ENCODE measurements at places on chromosomes 1 and 21. TPM values are rescaled to one million over a fixed set of nuclear protein-coding genes. Genes with fewer than 3 reads are reported as not detected.

DNA sequence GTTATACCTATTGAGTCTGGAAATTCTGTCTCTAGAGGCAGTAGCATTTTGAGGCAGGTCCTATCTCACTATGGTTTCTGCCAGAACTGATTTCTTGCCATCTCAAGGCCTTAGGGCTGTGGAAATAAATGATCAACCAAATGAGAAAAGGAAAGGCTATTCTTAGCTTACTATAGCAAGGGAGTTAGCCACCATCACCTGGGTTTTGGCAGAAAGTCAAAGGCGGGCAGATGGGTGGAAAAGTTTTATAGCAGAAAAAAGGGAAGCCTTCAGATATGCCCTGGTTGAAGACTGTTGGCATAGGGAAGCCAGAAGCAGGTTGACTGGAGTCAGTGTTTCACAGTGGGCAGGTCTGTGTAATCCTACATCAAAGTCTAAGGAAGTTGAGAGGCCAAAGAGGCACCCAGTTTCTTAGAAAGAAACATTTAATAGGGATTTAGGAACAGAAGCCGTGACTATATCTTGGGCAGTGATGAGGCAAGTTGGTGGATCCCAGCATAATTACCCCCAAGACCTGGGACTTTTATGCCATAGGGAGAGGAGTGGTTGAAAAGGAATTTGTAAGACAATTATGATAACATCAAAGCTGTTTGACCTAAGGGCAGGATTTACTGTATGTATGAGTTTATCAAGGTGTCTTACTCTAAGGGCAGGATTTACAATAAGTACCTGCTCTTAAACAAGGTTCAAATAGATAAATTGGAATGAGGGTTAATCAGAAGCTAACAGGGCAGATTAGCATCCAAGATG lies 29.7 kb downstream of the CTH start:
- no peak overlapping the region for H3K27ac ChIP-seq
- H3K36me3 ChIP-seq = no peaks in the 10 kb centered on the region
- H3K4me1 ChIP-seq = no peaks in the 10 kb centered on the region

GRCh38 chr1:10671622-10672342 lies 124.7 kb downstream of the CASZ1 start:
- no peaks in the 10 kb centered on the region for H3K36me3 ChIP-seq
- H3K27me3 ChIP-seq = no peaks in the 10 kb centered on the region
- no peak overlapping the region for H3K4me3 ChIP-seq
- H3K27ac ChIP-seq = peak overlapping the region; percentile 66
- DNase-seq = no peak

RCAN1 gene
- 15.5 TPM for total RNA-seq

- H3K36me3 ChIP-seq = no peaks in the 10 kb centered on the region
- no peaks in the 10 kb centered on the region for H3K27me3 ChIP-seq
- H3K4me1 ChIP-seq = no peaks in the 10 kb centered on the region
Measured at GRCh38 chr1:197675583-197676208, 99.6 kb downstream of the DENND1B start.

RPE65 gene
- total RNA-seq = not detected

- no peak for DNase-seq
- peak overlapping the region; percentile 70 for H3K27ac ChIP-seq
- H3K36me3 ChIP-seq = no peaks in the 10 kb centered on the region
- H3K27me3 ChIP-seq = no peaks in the 10 kb centered on the region
- H3K4me3 ChIP-seq = no peak overlapping the region
Measured at GRCh38 chr1:51612447-51612961, 4.4 kb upstream of the OSBPL9 start.

GRCh38 chr1:20992322-20993056 lies 184.2 kb downstream of the EIF4G3 start:
- no peaks in the 10 kb centered on the region for H3K36me3 ChIP-seq
- DNase-seq = no peak
- no peak overlapping the region for H3K4me3 ChIP-seq
- H3K27ac ChIP-seq = no peak overlapping the region
- no peaks in the 10 kb centered on the region for H3K4me1 ChIP-seq

GRCh38 chr1:194288238-194288637 lies 1101.8 kb upstream of the B3GALT2 start:
- H3K4me3 ChIP-seq = no peak overlapping the region
- H3K36me3 ChIP-seq = no peaks in the 10 kb centered on the region
- no peak overlapping the region for H3K27ac ChIP-seq
- H3K27me3 ChIP-seq = no peaks in the 10 kb centered on the region
- DNase-seq = no peak

TNNI3K gene
- total RNA-seq = 0.26 TPM

- DNase-seq = no peak
- H3K4me1 ChIP-seq = no peaks in the 10 kb centered on the region
- H3K27me3 ChIP-seq = no peaks in the 10 kb centered on the region
- no peak overlapping the region for H3K27ac ChIP-seq
- no peak overlapping the region for H3K4me3 ChIP-seq
Measured at GRCh38 chr1:103942029-103942428, 192.3 kb downstream of the AMY1C start.

DNA sequence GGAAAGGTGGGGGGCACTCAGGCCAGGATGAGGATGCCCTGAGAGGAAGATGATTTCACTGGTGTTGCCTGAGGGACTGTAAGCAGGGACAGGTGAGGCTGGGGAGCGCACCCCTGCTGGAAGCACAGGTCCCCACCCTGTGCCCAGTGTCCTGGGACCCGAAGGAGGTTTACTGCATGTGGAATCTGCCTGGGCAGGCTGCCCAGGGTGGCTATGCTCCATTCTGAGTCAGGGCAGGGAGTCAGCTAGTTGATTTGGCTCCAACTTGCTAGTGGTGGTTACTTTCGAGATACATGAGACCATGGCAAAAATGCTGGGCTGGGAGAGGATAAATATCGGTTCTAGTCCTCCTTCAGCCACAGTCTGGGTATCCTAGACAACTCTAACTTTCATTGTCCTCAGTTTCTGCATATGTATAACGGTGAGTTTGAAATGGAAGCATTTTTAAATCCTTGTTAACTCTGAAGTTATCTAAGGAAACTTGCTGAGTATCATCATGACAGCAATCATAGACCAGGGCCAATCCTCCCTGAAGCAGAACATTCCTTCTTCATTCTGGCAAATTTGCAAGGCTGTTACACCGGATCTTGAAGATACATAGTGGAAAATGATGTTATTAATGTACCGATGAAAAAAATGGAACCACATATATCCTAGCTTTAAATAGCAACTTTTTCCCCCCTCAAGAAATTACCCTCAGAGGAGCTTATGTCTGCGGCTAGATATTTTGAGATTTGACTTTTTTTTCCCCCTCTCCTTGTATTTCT lies 7.7 kb downstream of the TLR5 start:
- H3K36me3 ChIP-seq = no peaks in the 10 kb centered on the region
- H3K27me3 ChIP-seq = no peaks in the 10 kb centered on the region
- H3K27ac ChIP-seq = no peak overlapping the region
- H3K4me3 ChIP-seq = no peak overlapping the region
- DNase-seq = peak; percentile 36
- H3K4me1 ChIP-seq = no peaks in the 10 kb centered on the region

TTC3 gene
- 167 TPM for total RNA-seq

DNA sequence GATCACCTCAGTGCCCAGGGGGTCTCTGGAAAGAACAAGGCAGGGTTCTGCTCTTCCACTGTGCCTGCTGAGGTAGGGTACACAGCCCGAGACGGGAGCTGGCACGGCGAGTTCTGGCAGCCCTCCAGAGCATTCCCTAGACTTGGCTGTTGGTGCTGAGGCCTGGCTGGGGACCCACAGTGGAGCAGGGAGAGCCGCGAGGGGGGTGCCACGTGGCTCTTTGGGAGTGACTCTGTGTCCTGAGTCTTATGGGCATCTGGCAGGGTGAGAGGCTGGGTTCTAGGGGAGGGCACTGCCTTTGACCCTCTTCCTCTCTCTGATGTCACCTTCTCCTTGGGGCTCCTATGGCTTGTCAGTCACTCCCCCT lies 336.4 kb downstream of the CAMTA1 start:
- no peak overlapping the region for H3K27ac ChIP-seq
- no peak for DNase-seq
- no peaks in the 10 kb centered on the region for H3K4me1 ChIP-seq
- no peaks in the 10 kb centered on the region for H3K27me3 ChIP-seq
- H3K36me3 ChIP-seq = no peaks in the 10 kb centered on the region

DNA sequence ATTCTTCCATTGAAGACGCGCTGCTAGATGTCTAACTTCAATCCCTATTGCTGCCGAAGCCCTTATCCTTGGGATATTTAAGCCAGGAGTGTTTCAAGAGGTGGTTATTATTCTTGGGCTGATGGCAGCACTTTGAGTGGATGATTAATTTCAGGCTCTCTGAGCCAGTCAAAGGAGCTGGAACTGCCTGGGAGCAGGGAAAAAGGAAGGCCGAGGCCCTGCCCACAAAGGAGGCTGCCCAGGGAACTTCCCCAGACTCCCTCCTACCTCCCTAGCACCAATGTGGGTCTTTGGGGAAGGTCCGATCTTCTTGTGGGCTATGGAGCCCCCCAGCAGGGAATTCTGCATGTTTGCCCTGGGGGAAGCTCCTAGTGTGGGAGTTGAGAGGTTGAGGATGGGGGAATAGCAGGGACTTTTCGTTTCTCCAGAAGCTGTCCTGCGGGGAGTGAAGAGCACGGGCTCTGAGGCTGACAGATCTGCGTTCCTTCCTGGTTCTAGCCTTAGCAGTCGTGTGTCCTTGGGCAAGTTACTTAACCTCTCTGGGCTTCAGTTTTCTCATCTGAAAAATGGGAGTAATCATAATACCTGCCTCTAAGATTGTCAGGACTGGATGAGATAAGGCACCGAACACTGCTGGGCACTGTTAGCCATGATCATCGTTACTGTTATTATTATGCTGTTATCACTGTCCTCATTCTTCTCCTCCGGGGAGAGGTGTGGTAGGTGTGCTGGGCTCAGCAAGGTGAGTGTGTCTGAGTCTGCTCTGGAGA lies 6.3 kb downstream of the KCNQ4 start:
- H3K4me1 ChIP-seq = no peaks in the 10 kb centered on the region
- DNase-seq = no peak
- H3K27me3 ChIP-seq = no peaks in the 10 kb centered on the region
- H3K4me3 ChIP-seq = no peak overlapping the region

DNA sequence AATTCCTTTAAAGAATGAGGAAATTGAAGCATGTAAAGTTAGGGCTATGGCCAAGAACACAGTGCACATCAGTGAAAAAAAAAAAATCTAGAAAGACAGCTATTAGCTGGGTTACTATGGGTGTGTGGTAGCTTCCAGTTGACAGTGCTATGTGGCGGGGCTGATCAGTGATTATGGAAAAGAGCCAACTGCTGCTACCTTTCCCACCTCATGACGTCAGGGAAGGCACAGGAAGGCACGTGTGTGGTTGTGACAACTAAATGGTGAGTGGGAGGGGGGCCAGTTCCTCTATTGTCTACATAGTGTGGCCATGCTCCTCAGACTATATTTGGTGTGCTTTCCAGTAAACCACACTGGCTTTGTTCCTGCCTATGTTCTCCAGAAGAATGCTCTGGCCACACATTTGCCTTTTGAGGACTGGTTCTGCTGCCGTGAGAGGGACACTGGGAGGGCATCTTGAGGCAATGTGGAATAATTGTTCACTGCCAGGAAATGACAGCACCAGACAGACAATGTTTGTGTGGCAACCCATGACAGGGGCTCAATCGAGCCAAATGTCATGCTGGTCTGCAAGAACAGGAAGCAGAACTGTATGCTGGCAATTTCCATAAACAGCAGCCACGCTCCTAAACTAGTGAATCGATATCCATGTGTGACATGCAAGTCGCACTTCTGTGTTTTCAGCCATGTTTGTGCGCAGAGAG lies 3.0 kb upstream of the SDE2 start:
- H3K4me3 ChIP-seq = no peak overlapping the region
- peak overlapping the region; percentile 96 for H3K27ac ChIP-seq
- peaks cover under 1% of the 10 kb centered on the region for H3K4me1 ChIP-seq
- DNase-seq = peak; percentile 79

GPR153 gene
- 12.9 TPM for total RNA-seq

GRCh38 chr1:36122062-36123030 lies 2.7 kb downstream of the COL8A2 start:
- H3K27me3 ChIP-seq = no peaks in the 10 kb centered on the region
- no peaks in the 10 kb centered on the region for H3K36me3 ChIP-seq
- no peak overlapping the region for H3K27ac ChIP-seq
- H3K4me1 ChIP-seq = peaks cover 6% of the 10 kb centered on the region
- H3K4me3 ChIP-seq = no peak overlapping the region

- H3K27me3 ChIP-seq = no peaks in the 10 kb centered on the region
- H3K4me1 ChIP-seq = no peaks in the 10 kb centered on the region
- no peak overlapping the region for H3K4me3 ChIP-seq
Measured at GRCh38 chr1:65363484-65363883, 54.1 kb downstream of the DNAJC6 start.

DNA sequence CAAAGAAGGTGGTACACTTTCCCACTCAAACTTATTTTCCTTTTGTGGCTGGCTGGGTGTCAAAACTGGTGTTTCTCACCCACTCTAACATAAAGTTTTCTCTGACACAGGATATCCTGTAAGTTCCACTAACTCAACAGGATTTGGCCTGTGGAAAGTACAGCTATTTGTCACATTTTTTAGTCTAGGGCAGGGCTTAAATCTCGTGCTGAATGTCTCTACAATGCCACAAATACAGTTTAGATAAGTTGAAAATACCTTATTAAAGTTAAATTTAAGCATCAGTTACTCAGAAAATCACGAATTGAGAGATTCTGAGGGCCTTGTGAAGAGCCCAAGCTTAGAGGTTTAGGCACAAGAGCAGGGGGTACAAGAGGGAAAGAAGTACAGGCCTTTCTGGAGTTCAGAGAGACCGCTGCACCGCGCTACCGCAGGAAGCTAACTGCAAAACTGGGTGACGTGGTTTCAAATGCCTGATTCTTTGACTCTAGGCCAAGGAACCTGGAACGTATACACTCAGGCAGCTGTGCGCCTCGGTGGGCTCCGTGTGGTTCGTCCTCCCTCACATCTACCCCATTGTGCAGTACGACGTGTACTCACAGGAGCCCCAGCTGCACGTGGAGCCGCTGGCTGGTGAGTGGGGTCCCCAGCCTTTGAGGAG lies 23.4 kb upstream of the PWP2 start:
- H3K4me1 ChIP-seq = no peaks in the 10 kb centered on the region
- no peak for DNase-seq
- H3K36me3 ChIP-seq = no peaks in the 10 kb centered on the region
- H3K27ac ChIP-seq = peak overlapping the region; percentile 6
- no peak overlapping the region for H3K4me3 ChIP-seq
- H3K27me3 ChIP-seq = no peaks in the 10 kb centered on the region

GBP2 gene
- total RNA-seq = 95.0 TPM

SPOCD1 gene
- 1.5 TPM for total RNA-seq

DMBX1 gene
- 0.07 TPM for total RNA-seq

GREM2 gene
- total RNA-seq = 0.26 TPM

NHLH2 gene
- total RNA-seq = not detected

COL6A1 gene
- total RNA-seq = 1,160 TPM

GRCh38 chr1:63033211-63033610 lies 249.3 kb downstream of the ATG4C start:
- no peak for DNase-seq

GRCh38 chr1:56645677-56646305 lies 677 bp downstream of the PRKAA2 start:
- H3K4me1 ChIP-seq = no peaks in the 10 kb centered on the region
- H3K27me3 ChIP-seq = no peaks in the 10 kb centered on the region
- no peaks in the 10 kb centered on the region for H3K36me3 ChIP-seq

Measured in uterus (tissue), 4 donors.